GM23248 (cell line): ENCODE measurements at places on chromosomes 13 and 19. TPM values are rescaled to one million over a fixed set of nuclear protein-coding genes. Genes with fewer than 3 reads are reported as not detected.

- DNase-seq = no peak
Measured at GRCh38 chr13:41820581-41821237, 140.2 kb downstream of the VWA8 start.

GRCh38 chr13:33233547-33233946, 52.0 kb downstream of the STARD13 start:
- no peak for DNase-seq

DNA sequence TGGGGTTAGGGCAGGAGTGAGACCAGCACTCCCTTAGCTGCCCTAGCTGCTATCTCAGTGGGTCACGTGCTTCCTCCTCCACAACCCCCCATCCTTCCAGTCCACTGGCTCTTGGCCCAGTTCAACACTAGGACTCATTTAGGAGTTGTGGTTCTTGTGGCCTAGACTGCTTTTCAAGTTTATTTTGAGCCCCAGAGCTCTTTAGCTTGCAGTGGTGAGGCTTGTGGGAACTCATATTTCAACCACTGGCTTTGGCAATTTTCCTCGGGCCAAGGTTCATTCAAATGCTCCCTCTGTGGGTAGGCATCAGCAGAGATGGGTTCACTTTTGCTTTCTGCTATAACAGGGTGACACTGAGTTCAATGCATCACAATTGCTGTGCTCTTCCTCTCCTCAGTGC, 436.2 kb upstream of the SLITRK5 start:
- DNase-seq = peak; percentile 6

DNA sequence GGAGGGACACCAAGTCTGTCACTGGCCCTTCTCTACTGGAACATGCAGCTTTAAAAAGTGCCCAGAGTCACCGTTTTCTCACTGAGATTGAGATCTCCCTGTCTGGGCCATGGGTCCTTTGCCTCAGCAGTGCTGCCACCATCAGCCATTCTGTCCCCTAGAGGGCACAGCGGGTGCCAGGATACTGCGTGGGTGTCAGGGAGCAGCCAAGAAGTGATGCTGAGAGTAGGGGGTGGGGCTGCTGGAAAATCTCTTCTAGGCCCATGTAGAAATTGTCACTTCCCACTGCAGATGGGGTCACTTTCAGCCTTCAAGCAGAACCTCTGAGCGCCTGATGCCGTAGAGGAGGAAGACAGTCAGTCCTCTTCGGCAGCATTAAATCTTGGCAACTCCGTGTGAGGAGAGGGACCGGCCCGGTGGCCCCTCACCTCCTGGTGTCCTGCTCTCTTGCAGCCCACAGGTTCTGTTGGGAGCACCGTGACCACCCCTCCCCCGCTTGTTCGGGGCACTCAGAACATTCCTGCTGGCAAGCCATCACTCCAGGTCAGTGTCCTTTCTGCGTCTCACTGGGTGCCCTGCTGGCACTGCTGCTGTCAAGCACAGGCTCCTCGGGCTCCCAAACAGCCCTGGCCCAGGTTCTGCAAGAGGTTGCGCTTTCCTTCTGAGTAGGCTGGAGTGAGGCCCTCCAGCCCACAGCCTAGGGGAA, 21.4 kb downstream of the TSSK6 start:
- peak; percentile 28 for DNase-seq

DNA sequence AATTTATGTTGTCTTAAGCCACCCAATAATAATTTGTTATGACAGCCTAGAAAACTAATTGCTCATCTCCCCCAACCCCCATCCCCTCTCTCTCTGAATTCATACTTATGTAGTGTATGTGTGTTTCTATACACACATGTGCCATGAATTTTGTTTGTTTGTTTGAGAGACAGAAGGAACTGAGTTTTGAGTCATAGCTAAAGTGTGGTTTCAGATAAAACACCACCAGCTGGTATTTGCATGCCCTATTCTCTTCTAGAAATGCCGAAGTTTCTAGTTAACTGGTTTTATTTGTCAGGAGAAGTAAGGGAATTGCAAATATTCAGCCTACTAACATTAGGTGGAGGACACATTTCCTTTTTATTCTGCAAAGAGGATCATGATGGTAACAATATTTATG, 17.4 kb upstream of the LILRA2 start:
- DNase-seq = no peak

- no peak for DNase-seq
Measured at GRCh38 chr19:4199699-4200293, 17.3 kb downstream of the ANKRD24 start.

- DNase-seq = peak; percentile 4
Measured at GRCh38 chr13:112325920-112326645, 50.1 kb upstream of the SPACA7 start.

- DNase-seq = no peak
Measured at GRCh38 chr13:111944171-111944583, 122.8 kb upstream of the SOX1 start.

DNA sequence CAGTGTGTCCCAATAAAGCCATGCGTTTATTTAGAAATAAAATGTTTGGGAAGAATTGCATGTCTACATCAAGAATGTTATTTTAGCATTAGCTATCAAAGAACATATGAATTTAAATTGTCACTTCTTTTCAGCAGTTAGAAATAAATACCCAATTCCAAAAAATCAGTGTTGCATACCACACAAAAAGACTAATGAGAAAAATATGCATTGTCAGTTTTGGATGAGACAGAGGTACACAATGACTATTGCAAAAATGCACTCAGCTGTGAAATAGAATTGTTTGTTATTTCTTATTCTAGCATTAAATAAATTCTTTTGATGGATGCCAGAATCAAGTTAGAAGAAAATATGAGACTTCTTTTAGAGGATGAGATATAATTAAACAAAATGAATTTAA, 833.9 kb downstream of the SLITRK1 start:
- peak; percentile 60 for DNase-seq

DNA sequence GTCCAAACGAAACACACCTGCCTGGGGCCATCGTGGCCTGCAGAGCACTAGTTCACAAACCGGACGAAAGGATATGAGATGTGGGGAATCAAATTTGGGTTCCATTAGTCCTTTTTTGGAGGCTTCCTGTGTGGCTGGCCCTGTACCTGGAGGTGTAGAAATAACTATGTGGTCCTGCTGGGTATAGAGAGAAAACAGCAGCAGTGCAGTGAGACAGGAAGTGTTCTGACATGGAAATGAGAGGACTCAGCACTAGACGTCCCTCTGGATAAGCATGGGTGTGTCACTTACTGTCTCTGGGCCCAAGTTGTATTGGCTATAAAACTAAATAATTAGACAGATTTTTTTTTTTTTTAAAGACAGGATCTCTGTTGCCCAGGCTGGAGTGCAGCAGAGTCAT, 12.3 kb downstream of the KDELR1 start:
- DNase-seq = no peak

The MUC16 gene
- total RNA-seq = not detected in 2 replicates

The OR10H1 gene
- not detected in 2 replicates for total RNA-seq
